ENCODE measurements at places on chromosomes 1 and 21.

- no peak for DNase-seq
Observed at GRCh38 chr1:166703141-166703540, 136.1 kb upstream of the POGK start.

DNA sequence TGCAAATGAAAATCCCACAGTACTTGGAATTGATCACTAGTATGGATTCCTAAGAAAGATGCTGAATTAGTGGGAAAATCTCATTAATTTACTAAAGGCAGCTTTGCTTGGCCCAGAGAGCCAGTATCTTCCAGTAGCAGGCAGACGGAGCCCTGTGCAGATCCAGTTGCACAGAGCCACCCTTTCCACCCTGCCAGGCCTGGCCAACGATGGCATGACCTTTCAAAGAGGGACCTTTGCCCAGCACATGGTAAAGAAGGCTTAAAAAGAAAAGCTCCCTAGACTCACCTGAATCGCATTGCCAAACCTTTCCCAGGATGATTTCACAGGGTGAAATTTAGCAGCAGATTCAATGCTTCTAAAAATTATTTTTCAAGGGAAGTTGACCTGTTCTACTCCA, 170.5 kb upstream of the CAMK1G start:
- no peak for DNase-seq

DNA sequence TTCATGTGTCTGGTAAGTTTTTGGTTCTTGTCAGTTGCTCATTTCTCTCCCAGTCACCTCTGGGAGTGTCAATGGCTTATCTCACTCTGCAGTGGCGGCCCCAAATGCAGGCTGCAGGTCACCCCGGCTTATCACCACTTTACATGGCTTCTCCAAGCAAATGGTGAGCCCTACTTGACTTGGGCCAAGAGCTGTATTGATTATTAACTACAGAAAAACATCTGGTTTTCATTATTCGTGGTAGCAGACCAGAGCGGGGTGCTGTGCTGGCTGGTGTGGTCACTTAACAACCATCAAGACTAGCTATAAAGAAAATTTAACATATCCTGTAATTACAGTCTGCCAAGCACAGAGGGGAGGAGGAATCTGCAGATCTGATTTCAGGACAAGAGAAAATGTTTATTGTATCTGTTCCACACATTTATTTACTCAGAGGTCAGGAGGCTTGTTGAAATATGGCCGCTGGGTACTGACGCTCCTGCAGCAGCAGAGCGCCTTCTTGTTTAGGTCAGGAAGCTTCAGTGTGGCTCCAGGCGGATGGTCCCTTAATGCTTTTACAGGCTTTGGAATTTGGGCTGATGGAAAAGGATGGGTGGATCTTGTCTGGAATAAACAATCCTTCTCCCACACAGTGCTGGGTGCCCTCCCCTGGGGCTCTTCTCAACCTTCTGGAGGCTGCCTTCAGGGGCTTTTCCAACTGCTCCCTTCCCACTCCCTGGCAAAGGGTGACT, 87.8 kb downstream of the HLX start:
- no peak for DNase-seq

- no peak for DNase-seq
Observed at GRCh38 chr21:29641635-29642550, 297.9 kb downstream of the GRIK1 start.

GRCh38 chr1:93304716-93305138, 41.0 kb upstream of the DR1 start:
- DNase-seq, result no peak

DNA sequence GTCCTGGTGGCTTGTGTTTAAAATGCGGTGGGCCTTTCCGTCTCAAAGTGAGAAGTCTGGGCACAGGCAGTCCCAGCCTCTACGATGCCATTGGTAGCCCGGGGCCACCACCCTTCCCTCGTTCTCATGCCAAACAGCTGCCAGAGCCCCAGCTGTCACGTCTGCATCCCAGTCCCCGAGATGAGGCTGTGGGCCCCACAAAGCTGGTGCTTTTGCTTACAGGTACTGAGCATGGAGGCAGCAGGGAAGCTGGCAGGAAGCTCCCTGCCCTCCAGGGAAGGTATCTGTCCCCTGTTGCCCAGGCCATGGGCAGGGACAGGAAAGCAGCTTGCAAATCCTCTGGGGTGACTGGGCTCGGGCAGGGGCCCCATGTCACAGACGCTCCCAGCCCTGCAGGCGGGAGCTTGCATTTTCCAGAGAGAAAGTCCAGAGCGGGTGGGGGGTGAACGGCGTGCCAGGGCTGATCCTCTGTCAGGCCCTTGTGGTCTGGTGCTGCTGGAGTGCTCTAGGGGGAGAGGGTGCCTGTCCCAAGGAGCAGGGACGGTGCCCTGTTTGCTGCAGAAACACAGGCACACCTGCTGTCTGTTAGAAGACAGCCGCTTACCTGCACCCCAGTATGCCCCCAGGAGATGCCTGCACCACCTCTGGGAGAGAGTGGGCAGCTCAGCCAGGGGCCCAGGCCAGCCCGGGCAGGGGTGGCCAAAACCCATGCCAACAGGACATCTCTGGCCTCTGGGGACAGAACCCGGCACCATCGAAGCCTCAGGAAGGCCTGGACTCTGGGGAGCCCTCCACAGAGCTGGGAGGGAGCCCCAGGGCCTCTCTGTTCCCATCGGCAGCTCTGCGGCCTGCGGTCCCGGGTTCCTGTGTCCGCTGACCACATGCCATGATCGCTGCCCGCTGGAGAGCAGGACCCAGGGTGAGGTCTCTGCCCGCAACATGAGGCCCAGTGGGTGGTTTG, 45.9 kb downstream of the SLX9 start:
- DNase-seq, result no peak

DNA sequence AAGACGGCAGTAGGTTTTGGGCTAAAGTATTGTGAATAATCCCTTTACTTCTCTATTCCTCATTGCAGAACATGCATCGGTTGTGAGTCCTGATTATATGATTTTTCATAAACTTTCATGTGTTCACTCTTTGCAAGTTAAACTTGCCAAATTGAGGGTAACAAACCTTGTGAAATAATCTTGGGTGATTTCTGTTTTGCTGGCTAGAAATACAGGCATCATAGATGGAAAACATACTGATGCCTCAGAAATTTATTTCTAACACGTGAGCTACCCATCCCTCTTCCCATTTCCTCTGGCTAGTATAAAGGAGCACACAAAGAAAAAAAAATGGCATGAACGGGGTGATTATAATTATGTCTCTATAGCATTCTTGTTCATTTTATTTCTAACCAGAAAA, 39.6 kb downstream of the RGS5 start:
- DNase-seq, result no peak

- DNase-seq, result no peak
Observed at GRCh38 chr1:91513160-91513559, 12.5 kb downstream of the CDC7 start.

DNA sequence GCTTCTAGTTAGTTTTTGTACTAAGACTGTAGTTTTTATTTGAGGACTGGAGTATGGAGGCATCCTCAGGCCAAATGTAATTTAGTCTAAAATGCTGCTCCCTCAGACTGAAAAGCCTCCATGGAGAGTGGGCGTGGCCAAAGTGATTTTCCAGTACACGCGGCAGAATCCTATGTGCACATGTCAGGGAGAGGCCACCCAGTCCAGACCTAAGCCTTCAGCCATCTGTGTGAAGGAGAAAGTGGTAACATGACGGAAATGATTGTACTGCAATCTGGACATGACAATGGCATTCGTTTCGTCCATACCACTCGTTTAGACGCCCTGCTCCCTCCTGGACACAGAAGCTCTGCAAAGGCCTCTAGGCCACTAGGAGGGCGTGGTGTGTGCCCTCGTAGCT, 56.2 kb downstream of the PCP4 start:
- DNase-seq, result no peak

DNA sequence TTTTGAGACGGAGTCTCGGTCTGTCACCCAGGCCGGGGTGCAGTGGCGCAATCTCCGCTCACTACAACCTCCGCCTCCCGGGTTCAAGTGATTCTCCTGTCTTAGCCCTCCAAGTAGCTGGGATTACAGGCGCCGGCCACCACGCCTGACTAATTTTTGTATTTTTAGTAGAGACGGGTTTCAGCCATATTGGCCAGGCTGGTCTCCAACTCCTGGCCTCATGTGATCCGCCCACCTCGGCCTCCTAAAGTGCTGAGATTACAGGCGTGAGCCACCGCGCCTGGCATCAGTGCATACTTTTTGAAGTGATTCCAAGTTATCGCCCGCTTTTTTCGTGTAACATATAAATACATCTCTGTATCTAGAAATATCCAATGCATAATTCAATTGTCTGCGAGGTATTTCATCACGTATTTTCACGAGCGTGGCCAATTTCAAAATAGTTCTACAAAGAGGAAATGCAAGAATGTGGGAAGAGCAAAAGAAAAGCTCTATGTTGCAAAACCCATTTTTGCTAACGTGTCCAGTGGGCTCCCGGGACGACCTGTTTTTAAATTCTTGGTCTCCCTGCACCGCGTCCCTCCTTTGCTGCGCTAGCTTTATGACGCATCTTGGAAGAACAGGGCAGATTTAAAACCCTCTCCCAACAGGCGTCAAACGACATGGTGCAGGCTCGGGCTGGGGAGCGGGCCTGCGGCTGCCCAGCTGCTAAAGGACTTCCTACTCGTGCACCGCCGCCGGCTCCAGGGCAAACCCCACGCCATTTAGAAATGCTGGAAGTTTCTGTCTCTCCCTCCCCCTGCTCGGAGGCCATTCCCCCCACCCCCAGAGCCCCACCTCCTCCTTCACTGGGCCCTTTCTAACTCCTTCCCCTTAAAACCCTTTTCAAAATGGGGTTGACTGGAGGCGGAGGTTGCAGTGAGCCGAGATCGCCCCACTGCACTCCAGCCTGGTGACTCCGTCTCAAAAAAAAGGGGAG, 923 bp upstream of the IFNGR2 start:
- DNase-seq, result no peak

DNA sequence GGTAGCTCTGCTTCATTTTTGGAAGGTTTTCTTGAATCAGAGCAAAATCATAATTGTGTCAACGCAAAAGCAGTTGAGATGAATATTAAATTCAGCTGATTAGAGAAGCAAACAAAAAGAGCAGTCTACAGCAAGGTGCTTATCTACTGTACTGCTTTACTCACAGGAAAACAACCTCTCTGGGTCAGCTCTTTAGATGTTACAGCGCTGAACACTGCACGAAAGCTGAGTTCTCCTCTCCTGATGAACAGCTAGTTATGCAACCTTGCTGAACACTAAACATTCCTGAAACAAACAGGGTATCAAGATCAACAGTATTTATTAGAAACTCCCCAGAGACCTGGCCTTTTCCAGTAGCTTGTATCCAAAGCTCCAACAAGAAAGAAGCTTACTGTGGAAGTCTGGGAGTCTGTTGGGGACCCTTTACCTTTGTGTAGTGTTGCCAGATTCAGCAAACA, 41.3 kb downstream of the TBCE start:
- DNase-seq, result no peak

DNA sequence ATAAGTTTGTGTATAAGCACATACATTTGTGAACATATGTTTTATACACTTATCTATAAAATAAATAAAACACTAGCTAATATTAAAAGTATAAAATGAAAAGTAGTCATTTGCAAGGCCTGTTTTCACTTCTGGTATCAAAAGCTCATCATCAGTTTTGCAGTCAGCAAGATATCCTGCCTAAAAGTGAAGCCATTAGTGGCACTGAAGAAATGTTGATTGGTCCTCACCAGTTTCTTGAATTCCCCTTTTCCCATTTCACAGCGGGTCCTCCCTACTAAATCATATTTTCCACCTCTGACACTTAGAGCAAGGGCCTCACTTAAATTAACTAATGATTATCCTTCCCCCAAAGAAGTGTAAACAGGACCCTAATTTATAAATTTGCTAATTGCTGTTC, 6.7 kb downstream of the TBX15 start:
- no peak for DNase-seq

DNA sequence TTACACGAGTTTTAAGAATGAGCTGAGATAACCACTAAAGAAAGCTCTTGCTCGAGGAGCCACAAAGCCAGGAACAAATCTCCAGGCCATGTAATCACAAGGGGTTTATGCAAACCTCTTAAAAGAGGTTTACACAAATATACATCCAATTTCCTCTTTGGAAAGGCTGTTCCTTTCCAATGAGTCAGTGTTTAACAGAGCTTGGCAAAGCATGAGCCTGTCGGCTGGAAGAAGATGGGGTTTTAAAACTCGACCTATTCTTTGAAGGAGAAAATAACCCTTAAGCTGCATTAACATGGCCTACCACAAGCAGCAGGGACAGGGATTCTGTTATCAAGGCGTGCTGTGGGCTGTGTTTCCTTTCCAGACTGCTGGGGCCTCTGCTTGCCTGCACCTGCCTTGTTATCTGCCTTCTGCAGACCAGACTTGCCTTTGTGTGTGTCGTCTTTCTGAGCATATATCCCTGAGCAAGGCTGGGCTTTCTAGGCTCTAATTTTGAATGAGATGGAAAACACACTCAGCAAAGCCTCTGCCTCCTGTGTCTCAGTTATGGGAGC, 40.6 kb upstream of the CYP2J2 start:
- DNase-seq, result no peak

GRCh38 chr1:25619101-25619890, 2.7 kb downstream of the MAN1C1 start:
- peak; percentile 61 for DNase-seq

- DNase-seq, result no peak
Observed at GRCh38 chr1:23984417-23985186, 4.5 kb upstream of the SRSF10 start.

DNA sequence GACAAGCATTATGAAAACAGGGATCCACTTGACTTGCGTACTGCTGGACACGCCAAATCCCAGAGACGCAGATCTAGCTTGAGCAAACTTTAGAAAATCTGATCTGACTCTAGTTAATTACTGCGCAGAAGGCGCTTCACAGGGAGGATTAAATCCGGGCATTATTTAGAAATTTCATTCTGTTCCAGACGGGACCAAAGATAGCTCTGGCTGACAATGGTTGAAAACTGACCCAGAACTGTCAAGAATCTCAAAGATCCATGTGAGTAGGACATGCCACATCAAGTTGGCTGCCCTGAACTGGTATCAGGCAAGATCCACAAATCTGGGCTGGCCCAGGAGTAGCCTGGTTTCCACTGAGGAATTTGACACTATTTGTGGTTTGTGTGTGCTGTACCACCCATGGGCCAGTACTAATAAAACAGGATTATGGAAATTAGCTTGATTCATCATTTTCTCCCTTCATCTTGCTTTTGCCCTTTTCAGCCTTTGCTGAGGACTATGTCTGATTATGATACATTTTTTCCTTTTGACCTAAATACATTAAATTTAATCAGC, 171.0 kb downstream of the VAV3 start:
- DNase-seq, result no peak

GRCh38 chr1:205374210-205375078, 17.7 kb upstream of the KLHDC8A start:
- no peak for DNase-seq

- no peak for DNase-seq
Observed at GRCh38 chr1:206939841-206940587, 6.3 kb downstream of the PIGR start.
